ENCODE measurements at places on chromosomes 3 and 15.

DNA sequence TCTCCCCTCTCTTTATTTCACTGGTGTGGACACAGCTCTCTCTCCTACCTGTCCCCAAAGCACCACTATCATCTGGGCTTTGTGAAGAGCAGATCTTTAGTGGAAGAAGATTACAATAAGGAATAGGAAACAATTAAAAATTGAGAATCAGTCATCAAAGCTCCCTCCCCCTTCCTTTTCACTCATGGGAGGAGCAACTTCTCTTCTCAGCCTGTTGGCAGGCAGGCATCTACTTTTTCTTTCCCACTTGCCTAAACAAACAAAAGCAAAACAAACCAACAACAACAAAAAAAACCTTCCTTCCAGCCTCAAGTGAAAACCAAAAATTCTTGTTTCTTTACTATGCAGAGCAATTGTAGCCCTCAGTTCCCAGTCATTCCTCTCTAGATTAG, 125.5 kb upstream of the BHLHE40 start:
- no peak for DNase-seq

- DNase-seq: no peak
Measured at GRCh38 chr15:31448635-31448979, 122.0 kb downstream of the KLF13 start.

GRCh38 chr3:3015185-3016089, 94.7 kb downstream of the IL5RA start:
- no peak for DNase-seq

DNA sequence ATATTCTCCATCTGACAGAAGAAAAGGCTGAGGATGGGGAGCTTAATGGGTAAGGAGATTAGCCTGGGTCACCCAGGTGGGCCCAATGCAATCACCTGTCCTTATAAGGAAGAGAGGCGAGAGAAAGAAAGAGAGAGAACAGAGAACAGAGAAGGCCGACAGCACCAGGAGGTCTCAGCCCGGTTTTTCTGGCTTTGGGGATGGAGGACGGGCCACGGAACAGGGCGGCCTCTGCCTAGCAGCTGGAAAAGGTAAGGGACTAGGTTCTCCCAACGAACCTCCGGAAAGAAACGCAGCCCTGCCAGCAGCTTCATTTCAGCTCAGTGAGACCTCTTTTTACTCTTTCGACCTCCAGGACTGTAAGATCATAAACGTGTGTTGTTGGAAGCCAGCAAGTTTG, 196.0 kb upstream of the LYSMD4 start:
- no peak for DNase-seq

GRCh38 chr15:49987896-49988295, 131.1 kb downstream of the ATP8B4 start:
- DNase-seq: no peak

GRCh38 chr3:35664460-35664919, 25.2 kb downstream of the ARPP21 start:
- no peak for DNase-seq

DNA sequence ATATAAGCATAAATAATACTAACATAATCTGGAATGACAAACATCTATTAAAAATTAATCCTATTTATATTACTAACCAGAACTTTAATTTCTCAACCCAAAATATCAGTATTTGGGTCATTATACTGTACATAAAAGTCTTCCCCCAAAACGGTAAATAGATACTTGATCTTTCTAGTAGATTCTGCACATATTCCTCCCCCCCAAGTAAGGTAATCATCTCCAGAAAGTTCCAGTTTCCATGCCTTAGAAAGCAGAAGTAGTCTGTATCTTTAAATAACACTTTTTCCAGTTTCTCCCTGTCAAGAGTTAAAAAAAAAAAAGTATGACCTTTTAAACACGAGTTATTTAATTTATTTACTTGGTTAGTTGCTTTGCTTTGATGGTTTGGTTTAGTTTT, 150.7 kb upstream of the MB21D2 start:
- no peak for DNase-seq

Data from stimulated activated CD4-positive, alpha-beta T cell treated with anti-CD3 and anti-CD28 coated beads, TNF-alpha, amount 100 ng/mL, for 4 hours (primary cell).